ENCODE measurements at places on chromosomes 12 and 14. TPM values are rescaled to one million over a fixed set of nuclear protein-coding genes. Genes with fewer than 3 reads are reported as not detected.

GRCh38 chr12:126558810-126559209 is 1493.6 kb downstream of the AACS start:
- H3K27me3 ChIP-seq, result no peaks in the 10 kb centered on the region
- no peak overlapping the region for H3K4me3 ChIP-seq

GRCh38 chr12:121780429-121780828 is 13.1 kb downstream of the RHOF start:
- no peaks in the 10 kb centered on the region for H3K36me3 ChIP-seq
- no peak overlapping the region for H3K27ac ChIP-seq
- H3K27me3 ChIP-seq, result no peaks in the 10 kb centered on the region
- no peak overlapping the region for H3K4me3 ChIP-seq
- no peak for DNase-seq
- no peaks in the 10 kb centered on the region for H3K4me1 ChIP-seq

- no peaks in the 10 kb centered on the region for H3K27me3 ChIP-seq
- no peaks in the 10 kb centered on the region for H3K36me3 ChIP-seq
- no peaks in the 10 kb centered on the region for H3K4me1 ChIP-seq
- H3K27ac ChIP-seq, result no peak overlapping the region
- no peak overlapping the region for H3K4me3 ChIP-seq
Measured at GRCh38 chr12:72281126-72281525, 9.0 kb downstream of the TRHDE start.

DNA sequence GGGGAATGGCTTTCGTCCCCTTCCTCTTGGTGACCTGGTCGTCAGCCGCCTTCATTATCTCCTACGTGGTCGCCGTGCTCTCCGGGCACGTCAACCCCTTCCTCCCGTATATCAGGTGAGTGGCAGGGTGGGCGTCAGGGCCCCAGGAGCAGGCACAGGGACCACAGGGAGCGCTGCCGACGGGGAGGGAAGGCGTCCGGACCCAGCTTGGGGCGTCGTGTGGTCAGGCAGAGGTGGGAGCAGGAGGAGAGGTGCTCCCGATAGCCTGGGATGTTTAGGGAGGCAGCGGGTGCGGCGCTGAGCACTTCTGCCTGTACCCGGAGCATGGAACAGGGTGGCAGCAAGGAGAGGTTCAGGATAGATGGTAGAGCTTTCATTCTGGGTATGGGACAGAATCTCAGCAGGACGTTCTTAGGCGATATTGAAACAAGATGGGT is 444 bp downstream of the DRAM1 start:
- H3K4me3 ChIP-seq, result peak overlapping the region; percentile 82
- no peaks in the 10 kb centered on the region for H3K36me3 ChIP-seq
- H3K4me1 ChIP-seq, result no peaks in the 10 kb centered on the region
- H3K27ac ChIP-seq, result peak overlapping the region; percentile 81
- H3K27me3 ChIP-seq, result no peaks in the 10 kb centered on the region

DNA sequence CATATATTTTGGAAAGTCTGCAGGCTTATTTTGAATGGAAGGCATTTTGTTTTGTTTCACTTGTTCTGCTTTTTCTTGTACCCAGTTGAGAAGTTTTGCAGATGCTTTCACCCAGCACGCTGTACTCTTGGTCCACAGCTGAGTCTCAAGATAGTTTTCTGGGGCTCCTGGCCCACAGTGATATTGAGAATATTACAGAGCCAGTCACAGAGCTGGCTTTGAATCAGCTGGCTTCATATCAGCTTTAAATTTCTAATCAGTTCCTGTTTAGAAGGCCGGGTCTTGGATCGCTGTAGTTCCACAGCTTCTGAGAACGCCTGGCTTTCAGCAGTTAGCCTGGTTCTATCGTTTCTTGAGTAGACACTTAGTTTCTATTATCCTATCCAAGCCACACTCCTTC is 32.5 kb upstream of the PARP11 start:
- H3K27ac ChIP-seq, result no peak overlapping the region
- no peaks in the 10 kb centered on the region for H3K27me3 ChIP-seq
- H3K36me3 ChIP-seq, result no peaks in the 10 kb centered on the region
- no peak overlapping the region for H3K4me3 ChIP-seq
- no peaks in the 10 kb centered on the region for H3K4me1 ChIP-seq

DNA sequence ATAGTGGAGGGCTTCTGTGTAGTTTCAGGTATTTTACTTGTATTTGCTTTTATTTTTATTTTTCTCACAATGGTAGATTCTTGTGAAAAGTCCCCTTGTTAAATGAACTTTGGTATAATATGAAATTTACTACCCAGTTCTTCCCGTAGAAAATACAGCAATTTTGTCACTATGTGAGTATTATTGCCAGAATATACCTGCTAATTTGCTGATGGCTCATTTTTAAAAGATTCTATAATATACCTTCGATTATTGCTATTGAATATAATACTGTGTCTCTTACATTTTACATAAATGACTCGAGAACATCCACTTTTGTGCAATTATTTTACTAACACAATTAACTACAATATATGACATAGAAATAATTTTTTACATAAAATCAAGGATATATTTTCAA is 262.3 kb upstream of the NOVA1 start:
- H3K36me3 ChIP-seq, result no peaks in the 10 kb centered on the region
- no peaks in the 10 kb centered on the region for H3K4me1 ChIP-seq
- H3K27ac ChIP-seq, result no peak overlapping the region
- DNase-seq, result no peak

HPD gene
- not detected for total RNA-seq

DNA sequence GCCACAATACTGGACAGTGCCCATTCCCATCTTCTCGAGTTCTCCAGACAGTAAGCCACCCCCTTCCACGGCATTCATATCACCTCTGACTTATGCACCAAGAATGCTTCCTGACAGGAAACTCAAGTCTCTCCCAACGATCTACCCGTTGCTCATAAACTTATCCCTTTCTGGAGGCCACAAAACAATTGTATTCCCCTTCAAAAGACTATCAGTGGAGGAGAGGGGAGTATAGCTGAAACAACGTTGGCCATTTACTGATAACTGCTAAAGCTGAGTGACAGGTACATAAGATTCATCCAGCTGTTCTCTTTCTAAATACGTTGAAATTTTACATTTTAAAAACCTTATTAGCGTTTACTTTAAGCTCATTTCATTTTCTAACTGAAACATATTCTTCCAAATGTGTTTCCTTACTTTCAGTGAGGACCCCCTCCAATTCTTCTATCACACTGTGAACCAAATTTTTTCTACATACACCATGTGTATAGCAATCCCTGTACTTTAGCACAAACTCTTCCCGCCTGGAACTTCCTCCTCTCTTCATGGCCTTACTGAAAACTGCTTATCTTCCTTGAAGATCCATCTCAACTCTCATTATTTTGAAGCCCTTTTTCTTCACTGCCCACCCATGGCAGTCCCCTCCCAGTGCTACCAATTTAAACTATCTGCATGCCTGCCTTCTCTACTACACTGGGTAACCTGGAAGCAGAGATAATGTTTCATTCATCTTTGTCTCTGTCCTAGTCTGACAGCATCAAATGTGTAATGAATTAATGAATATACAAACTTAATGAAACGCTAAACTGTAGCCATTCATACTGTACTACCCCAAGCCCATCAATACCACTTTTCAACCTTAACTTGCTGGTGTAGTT is 28.8 kb downstream of the ATXN2 start:
- H3K27me3 ChIP-seq, result no peaks in the 10 kb centered on the region
- H3K4me1 ChIP-seq, result peaks cover 5% of the 10 kb centered on the region
- H3K4me3 ChIP-seq, result no peak overlapping the region
